ENCODE measurements at places on chromosomes 5 and 9. TPM values are rescaled to one million over a fixed set of nuclear protein-coding genes. Genes with fewer than 3 reads are reported as not detected.

The PCDHGB4 gene
- total RNA-seq, result 1.5 TPM

The GPR21 gene
- 0.47 TPM for total RNA-seq

The ZFP2 gene
- total RNA-seq, result not detected

The ARL14EPL gene
- total RNA-seq, result not detected

The FOXE1 gene
- total RNA-seq, result 16.9 TPM

The SPRY4 gene
- 38.7 TPM for total RNA-seq

The C5orf34 gene
- 4.3 TPM for total RNA-seq

The PPP2R2B gene
- total RNA-seq, result 1.8 TPM

The PLAA gene
- 33.6 TPM for total RNA-seq

The WDR31 gene
- 0.27 TPM for total RNA-seq

The CAMK4 gene
- 1.0 TPM for total RNA-seq

The LCN12 gene
- total RNA-seq, result not detected

The PLAC8L1 gene
- total RNA-seq, result 0.23 TPM

The CDX1 gene
- not detected for total RNA-seq

The PCDHGB6 gene
- total RNA-seq, result 0.61 TPM

The NRARP gene
- total RNA-seq, result 1.1 TPM

The CARD6 gene
- 2.7 TPM for total RNA-seq

The SMIM33 gene
- total RNA-seq, result not detected

The KIF20A gene
- 13.8 TPM for total RNA-seq

The SPINK14 gene
- not detected for total RNA-seq

The SHC3 gene
- 0.04 TPM for total RNA-seq
